ENCODE measurements at places on chromosomes 2 and 18. TPM values are rescaled to one million over a fixed set of nuclear protein-coding genes. Genes with fewer than 3 reads are reported as not detected.

GRCh38 chr2:238974501-238975166 lies 126.7 kb downstream of the TWIST2 start:
- no peaks in the 10 kb centered on the region for H3K27me3 ChIP-seq
- no peaks in the 10 kb centered on the region for H3K36me3 ChIP-seq
- H3K4me1 ChIP-seq, result peaks cover 4% of the 10 kb centered on the region
- H3K27ac ChIP-seq, result no peak overlapping the region

GRCh38 chr2:32798829-32799228 lies 147.9 kb upstream of the LTBP1 start:
- no peak overlapping the region for H3K4me3 ChIP-seq
- no peak for DNase-seq
- H3K27me3 ChIP-seq, result peaks cover 4% of the 10 kb centered on the region
- H3K36me3 ChIP-seq, result no peaks in the 10 kb centered on the region
- no peak overlapping the region for H3K27ac ChIP-seq

LIMS3 gene
- total RNA-seq, result 6.6 TPM

DNA sequence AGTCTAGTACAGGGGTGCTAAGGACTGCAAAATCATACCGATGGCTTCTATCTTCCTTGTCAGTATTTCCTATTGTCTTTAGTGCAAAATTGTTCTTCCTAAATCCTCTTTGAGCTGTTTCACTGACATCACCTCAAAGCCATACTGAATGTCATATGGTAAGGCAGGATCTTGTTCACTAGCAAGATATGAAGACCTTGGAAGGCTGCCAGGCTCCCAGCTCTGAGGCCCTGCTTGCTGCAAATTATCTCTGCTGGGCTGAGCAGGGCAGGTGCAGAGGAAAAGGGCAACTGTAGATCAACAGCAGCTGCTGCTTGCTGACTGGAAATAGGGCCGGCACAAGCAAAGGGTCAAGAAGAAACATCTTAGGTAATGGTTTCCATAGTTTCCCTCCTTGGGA lies 58.2 kb downstream of the PMAIP1 start:
- DNase-seq, result no peak
- no peaks in the 10 kb centered on the region for H3K36me3 ChIP-seq
- H3K27me3 ChIP-seq, result no peaks in the 10 kb centered on the region
- H3K4me3 ChIP-seq, result no peak overlapping the region
- H3K27ac ChIP-seq, result no peak overlapping the region

MREG gene
- total RNA-seq, result 3.0 TPM

DNA sequence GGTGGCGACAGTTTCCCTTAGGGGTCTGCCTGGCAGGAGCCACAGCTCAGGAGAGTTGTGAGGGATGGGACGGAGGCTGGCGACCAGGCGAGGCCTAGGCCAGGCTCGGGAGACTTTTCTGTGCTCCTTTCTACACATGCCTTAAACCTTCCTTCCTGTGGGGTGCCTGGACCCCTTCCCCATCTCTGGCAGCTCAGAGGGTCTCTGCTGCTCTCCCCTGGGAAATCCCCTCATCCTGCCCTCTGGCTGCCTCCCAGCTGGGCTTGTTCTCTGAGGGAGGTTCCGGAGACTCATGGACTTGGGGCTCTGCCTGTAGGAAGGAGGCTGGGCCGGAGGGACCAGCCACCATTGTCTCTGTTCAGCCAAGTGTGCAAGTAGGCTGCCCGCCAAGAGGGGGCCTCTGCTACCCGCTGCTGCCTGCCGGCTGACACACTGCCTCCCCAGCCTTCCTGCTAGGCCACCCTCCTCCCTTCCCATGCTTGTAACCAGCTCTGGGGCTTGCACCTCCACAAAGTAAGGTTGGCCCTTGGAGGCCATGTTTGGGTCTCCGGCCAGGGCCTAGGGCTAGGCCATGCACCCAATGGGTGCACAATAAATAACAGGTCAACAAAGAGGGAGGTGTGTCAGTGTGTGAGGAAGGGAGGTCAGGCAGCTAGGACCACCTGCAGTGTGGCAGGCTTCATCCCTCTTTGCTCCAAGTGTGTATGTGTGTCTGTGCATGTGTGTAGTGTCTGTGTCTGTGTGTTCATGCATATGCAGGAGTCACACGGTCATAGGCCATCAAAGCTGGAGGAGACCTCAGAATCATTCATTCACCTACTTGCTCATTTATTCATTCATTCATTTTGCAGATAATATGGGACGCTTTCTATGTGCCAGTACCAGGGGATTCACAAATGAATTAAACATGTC lies 28.8 kb downstream of the PSD4 start:
- no peak overlapping the region for H3K27ac ChIP-seq
- H3K27me3 ChIP-seq, result no peaks in the 10 kb centered on the region
- H3K36me3 ChIP-seq, result no peaks in the 10 kb centered on the region
- no peaks in the 10 kb centered on the region for H3K4me1 ChIP-seq
- H3K4me3 ChIP-seq, result no peak overlapping the region

DNA sequence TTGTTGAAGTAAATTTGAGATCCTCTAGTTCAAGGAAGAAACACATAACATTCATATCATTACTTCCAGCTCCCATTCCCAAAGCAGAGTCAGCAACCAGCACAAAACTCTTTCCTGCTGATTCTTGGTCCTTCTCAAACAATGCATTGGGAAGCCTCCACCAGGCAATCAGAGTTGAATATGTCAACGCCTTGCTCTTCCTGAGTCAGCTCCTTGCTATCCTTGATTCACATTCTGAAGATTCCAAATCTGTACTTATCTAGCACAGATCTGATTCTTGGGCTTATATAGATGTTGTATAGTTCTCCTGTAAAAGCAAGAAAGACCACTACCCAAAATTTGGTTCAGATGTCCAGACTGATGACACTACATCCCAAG lies 29.6 kb downstream of the CFAP210 start:
- DNase-seq, result no peak
- no peak overlapping the region for H3K27ac ChIP-seq
- no peaks in the 10 kb centered on the region for H3K36me3 ChIP-seq
- H3K27me3 ChIP-seq, result no peaks in the 10 kb centered on the region
- no peak overlapping the region for H3K4me3 ChIP-seq

DNA sequence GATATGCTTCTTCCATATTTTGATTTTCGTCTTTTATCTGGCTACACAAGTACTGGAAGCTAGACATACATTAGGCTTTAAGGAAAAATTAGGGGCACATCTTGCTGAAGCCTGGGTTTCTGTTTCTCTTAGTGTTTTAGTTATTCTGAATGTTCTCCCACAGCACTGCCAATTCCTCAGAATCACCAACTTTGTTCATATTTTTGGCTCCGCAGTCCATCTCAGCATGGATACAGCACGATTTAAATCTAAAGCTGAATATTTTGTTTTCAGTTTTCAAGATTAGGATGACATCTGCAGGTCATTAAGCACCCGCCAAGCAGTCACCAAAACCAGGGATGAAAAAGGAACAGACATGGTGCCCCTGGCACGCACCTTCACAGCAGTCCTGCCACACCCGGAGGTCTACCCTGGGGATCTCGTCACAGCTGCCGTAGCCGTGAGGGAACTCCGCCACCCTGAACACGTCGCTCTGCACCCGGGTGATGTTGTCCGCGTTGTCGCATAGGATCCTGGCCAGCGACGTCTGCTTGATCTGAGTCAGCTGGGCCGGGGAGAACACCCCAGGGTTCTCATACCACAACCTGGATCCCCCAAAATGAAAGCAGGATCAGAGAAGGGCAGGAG lies 101.2 kb downstream of the PXDN start:
- H3K27me3 ChIP-seq, result no peaks in the 10 kb centered on the region
- no peaks in the 10 kb centered on the region for H3K36me3 ChIP-seq
- H3K4me3 ChIP-seq, result no peak overlapping the region
- H3K4me1 ChIP-seq, result peaks cover 3% of the 10 kb centered on the region

DCDC2C gene
- total RNA-seq, result not detected

- no peaks in the 10 kb centered on the region for H3K4me1 ChIP-seq
- DNase-seq, result no peak
- H3K4me3 ChIP-seq, result no peak overlapping the region
- H3K27me3 ChIP-seq, result no peaks in the 10 kb centered on the region
- no peaks in the 10 kb centered on the region for H3K36me3 ChIP-seq
- no peak overlapping the region for H3K27ac ChIP-seq
Measured at GRCh38 chr2:68946117-68946516, 6.6 kb downstream of the GKN2 start.

GRCh38 chr2:203623096-203623495 lies 83.3 kb upstream of the CD28 start:
- peaks cover 9% of the 10 kb centered on the region for H3K4me1 ChIP-seq
- H3K4me3 ChIP-seq, result no peak overlapping the region
- no peak for DNase-seq
- no peak overlapping the region for H3K27ac ChIP-seq

DNA sequence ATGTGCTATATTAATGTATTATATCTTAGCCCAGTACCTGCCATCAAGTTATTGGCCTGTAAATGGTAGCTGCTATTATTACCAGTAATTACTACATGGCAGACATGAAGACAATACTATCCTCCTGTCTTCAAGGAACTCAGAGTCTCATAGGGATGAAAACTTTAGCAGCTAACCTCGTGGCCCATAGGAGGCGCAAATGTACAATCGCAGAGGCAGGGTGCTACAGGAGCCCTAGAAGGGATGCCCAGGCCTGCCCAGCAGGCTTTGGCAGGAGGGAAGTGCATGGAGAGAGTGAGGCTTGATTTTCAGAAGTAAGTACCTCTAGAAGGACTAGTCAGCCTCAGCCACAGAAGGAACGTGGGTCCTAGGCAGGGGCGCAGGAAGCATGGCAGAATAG lies 44.7 kb upstream of the KIDINS220 start:
- H3K4me3 ChIP-seq, result no peak overlapping the region
- DNase-seq, result no peak
- H3K27ac ChIP-seq, result no peak overlapping the region
- no peaks in the 10 kb centered on the region for H3K4me1 ChIP-seq

GRCh38 chr18:75003039-75003438 lies 205.9 kb downstream of the PTGR3 start:
- no peak overlapping the region for H3K27ac ChIP-seq
- H3K4me3 ChIP-seq, result no peak overlapping the region
- H3K4me1 ChIP-seq, result peaks cover 6% of the 10 kb centered on the region
- no peaks in the 10 kb centered on the region for H3K27me3 ChIP-seq

PROKR1 gene
- total RNA-seq, result not detected

DNA sequence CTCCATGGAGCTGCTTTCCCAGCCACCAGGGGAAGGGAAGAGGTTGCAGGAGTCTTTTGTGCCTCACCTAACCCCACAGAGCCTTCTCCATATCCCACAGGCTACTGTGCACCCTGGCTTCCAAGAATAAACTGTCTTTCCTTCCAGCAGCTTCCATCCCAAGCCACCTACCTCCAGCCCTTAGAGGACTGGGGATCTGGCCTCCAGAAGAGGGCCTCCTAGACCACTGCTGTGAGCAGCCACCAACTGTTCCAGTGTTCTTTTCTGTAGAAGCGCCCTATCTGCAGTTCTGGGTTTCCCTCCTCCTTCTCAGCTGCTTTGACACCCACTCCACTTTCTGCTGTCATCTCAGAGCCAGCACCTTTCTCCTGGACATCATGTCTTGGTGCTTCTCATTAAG lies 30.7 kb upstream of the REG3G start:
- H3K27me3 ChIP-seq, result no peaks in the 10 kb centered on the region
- no peak overlapping the region for H3K27ac ChIP-seq
- DNase-seq, result no peak
- H3K4me1 ChIP-seq, result no peaks in the 10 kb centered on the region
- H3K36me3 ChIP-seq, result no peaks in the 10 kb centered on the region

- H3K36me3 ChIP-seq, result no peaks in the 10 kb centered on the region
- H3K27me3 ChIP-seq, result no peaks in the 10 kb centered on the region
- no peak overlapping the region for H3K27ac ChIP-seq
- H3K4me1 ChIP-seq, result no peaks in the 10 kb centered on the region
- no peak overlapping the region for H3K4me3 ChIP-seq
Measured at GRCh38 chr2:45180033-45180746, 170.9 kb upstream of the SIX2 start.

- no peaks in the 10 kb centered on the region for H3K27me3 ChIP-seq
- no peak overlapping the region for H3K27ac ChIP-seq
- H3K4me3 ChIP-seq, result no peak overlapping the region
Measured at GRCh38 chr2:232170396-232170795, 208.2 kb upstream of the ALPP start.

GULP1 gene
- total RNA-seq, result 47.1 TPM

- H3K27ac ChIP-seq, result no peak overlapping the region
- no peaks in the 10 kb centered on the region for H3K4me1 ChIP-seq
- H3K4me3 ChIP-seq, result no peak overlapping the region
- no peaks in the 10 kb centered on the region for H3K27me3 ChIP-seq
Measured at GRCh38 chr2:196234672-196235071, 63.3 kb upstream of the STK17B start.

GRCh38 chr2:208311954-208312353 lies 45.9 kb downstream of the PIKFYVE start:
- H3K4me1 ChIP-seq, result no peaks in the 10 kb centered on the region
- no peak overlapping the region for H3K27ac ChIP-seq
- H3K4me3 ChIP-seq, result no peak overlapping the region
- no peak for DNase-seq
- no peaks in the 10 kb centered on the region for H3K27me3 ChIP-seq
